Kidney (tissue), 22 donors: ENCODE measurements at places on chromosomes 1 and 21.

GRCh38 chr1:197126691-197127090 lies 19.8 kb downstream of the ASPM start:
- H3K4me1 ChIP-seq: no peaks in the 10 kb centered on the region
- H3K27me3 ChIP-seq: no peaks in the 10 kb centered on the region
- no peak for DNase-seq
- no peak overlapping the region for H3K4me3 ChIP-seq
- H3K27ac ChIP-seq: no peak overlapping the region

DNA sequence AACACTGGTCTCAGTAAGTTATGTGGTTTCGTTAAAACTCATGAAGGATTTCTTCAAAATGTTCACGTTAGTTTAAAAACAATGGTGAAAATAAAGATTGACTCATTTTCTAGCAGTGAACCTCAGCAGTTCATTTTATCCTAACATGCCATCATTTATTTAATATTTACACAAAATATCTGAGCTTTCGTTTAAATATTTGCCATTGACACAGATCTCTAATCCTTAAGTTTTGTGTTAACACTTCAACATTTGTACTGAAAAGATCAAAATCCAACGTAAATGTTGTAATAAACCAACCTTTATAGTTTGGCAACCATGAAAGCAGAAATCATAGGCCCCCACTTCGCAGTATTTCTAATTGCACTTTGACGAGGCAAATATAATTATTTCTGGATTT lies 1129.5 kb downstream of the PLA2G4A start:
- no peak overlapping the region for H3K27ac ChIP-seq
- H3K36me3 ChIP-seq: no peaks in the 10 kb centered on the region
- H3K27me3 ChIP-seq: no peaks in the 10 kb centered on the region
- no peaks in the 10 kb centered on the region for H3K4me1 ChIP-seq
- no peak overlapping the region for H3K4me3 ChIP-seq

DNA sequence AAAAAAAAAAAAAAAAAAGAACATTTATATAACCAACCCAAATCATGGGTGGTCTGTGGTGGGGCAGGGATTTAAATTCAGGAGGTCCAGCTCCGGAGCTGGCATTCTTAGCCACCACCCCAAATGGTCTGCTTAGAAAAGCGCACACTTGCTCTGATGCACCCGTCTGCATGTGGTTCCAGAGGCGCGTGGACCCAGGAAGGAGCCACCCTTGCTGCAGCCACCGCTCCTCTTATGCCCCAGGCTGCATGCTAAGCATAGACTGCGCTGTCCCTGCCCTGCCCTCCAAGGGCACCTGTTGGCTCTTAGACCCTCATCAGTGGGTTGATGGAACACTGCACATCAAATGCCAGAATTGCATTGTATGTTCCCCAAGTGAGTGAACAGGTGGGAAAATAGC lies 41.4 kb downstream of the ATP5PO start:
- H3K36me3 ChIP-seq: no peaks in the 10 kb centered on the region
- no peaks in the 10 kb centered on the region for H3K4me1 ChIP-seq
- H3K27ac ChIP-seq: no peak overlapping the region
- H3K4me3 ChIP-seq: no peak overlapping the region
- no peaks in the 10 kb centered on the region for H3K27me3 ChIP-seq

GRCh38 chr1:221837896-221838295 lies 96.0 kb upstream of the DUSP10 start:
- H3K4me3 ChIP-seq: no peak overlapping the region
- no peaks in the 10 kb centered on the region for H3K27me3 ChIP-seq
- no peaks in the 10 kb centered on the region for H3K4me1 ChIP-seq
- DNase-seq: no peak
- no peak overlapping the region for H3K27ac ChIP-seq

DNA sequence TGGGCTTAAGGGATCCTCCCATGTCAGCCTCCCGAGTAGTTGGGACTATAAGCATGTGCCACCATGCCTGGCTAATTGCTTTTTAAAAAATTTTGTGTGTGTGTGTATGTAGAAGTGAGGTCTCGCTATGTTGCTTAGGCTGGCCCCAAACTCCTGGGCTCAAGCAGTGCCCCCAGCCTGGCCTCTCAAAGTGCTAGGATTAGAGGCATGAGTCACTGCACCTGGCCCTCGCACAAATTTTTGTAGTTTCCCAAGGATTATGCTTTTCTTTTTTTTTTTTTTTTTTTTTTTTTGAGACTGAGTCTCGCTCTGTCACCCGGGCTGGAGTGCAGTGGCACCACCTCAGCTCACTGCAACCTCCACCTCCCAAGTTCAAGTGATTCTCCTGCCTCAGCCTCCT lies 144.4 kb upstream of the HNRNPU start:
- H3K4me1 ChIP-seq: no peaks in the 10 kb centered on the region
- H3K4me3 ChIP-seq: no peak overlapping the region
- DNase-seq: no peak
- no peaks in the 10 kb centered on the region for H3K36me3 ChIP-seq

DNA sequence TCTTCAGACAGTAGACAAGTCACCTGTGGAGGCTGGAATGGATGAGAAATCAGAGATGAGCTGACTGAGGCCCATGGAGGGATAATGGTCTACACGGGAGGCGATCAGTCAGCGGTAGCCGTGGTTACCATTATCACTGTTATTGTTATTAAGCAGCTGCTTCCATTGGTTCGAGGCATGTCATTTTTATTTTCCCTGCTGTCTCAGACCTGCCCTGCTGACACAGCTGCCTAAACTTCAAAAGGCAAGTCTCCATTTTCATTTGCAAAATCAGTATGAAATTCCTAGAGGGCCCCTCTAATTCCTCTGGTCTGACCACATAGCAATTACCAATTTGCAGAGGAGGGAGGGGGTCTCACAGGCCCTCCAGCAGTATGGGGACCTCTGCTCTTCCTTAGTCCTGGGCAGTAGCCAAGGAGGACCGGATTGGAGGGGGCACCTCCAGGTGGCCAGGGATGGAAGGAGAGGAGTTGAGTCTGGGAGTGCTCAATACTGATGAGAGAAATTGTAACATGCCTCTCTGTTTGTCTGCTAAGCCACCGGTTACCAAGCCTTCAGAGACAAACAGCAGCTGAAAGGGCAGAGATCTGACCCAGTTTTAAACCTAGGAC lies 184.2 kb downstream of the TRABD2B start:
- H3K4me1 ChIP-seq: peaks cover 3% of the 10 kb centered on the region
- DNase-seq: peak; percentile 28
- H3K27ac ChIP-seq: no peak overlapping the region
- H3K27me3 ChIP-seq: no peaks in the 10 kb centered on the region
- H3K36me3 ChIP-seq: no peaks in the 10 kb centered on the region
- H3K4me3 ChIP-seq: no peak overlapping the region
